Activated CD4-positive, alpha-beta T cell treated with anti-CD3 and anti-CD28 coated beads, Interleukin-2, Interleukin-6, amounts not matched to agents 100 ng/mL and 50 ng/mL, durations not matched to agents 16 hours and 8 hours (primary cell): ENCODE measurements at places on chromosomes 16 and 17.
A peak's percentile ranks its signal among the peaks of the same experiment; 100 is the strongest.

DNA sequence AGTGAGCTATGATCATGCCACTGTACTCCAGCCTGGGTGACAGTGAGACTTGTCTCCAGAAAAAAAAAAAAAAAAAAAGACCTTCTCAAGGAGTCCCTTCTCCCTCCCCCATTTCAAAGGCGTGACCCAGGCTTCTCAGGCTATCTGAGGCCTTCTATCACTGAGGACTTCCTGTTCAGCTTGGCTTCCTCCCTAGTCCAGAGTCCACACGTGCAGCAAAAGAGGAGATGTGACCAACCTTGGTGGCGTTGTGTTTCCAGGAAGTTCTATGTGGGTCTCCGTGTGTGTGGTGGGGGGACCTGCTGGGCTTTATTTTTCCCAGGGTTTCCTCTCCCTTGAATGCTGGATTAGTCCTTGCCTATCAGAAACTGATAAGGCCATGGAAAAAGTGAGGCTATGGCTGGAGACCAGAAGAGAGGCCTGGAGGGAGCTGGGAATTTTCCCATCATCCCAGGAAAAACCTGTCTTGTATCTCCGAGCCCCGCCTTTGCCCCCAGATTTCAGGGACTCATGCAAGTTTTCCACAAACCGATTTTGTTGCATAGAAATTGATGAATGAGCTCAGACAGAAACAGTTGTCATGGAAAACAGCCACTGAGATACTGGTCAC, 148.1 kb downstream of the SALL1 start:
- no peak for DNase-seq

DNA sequence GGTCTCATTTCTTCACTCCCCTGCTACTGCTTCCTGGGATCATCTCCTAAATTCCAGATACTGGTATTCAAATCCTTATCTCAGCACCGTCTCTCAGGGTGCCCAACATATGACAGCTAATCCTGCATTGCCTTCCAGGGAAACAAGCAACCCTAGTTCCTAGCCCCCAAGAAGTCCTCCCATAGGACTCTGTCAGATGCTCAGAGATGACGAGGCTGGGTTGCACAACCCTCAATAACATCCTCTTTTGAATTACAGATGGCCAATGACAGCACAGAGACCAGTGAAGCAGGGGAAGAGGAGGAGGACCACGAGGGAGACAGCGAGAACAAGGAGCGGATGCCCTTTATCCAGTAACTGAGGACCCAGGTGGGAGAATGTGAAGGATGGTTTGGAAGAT, 45.0 kb upstream of the CLEC3A start:
- DNase-seq: no peak

GRCh38 chr17:40168262-40168832, 8.9 kb upstream of the RAPGEFL1 start:
- peak; percentile 53 for DNase-seq

- DNase-seq: no peak
These were observed 101.8 kb upstream of the NLRP1 start for GRCh38 chr17:5686074-5686635.

DNA sequence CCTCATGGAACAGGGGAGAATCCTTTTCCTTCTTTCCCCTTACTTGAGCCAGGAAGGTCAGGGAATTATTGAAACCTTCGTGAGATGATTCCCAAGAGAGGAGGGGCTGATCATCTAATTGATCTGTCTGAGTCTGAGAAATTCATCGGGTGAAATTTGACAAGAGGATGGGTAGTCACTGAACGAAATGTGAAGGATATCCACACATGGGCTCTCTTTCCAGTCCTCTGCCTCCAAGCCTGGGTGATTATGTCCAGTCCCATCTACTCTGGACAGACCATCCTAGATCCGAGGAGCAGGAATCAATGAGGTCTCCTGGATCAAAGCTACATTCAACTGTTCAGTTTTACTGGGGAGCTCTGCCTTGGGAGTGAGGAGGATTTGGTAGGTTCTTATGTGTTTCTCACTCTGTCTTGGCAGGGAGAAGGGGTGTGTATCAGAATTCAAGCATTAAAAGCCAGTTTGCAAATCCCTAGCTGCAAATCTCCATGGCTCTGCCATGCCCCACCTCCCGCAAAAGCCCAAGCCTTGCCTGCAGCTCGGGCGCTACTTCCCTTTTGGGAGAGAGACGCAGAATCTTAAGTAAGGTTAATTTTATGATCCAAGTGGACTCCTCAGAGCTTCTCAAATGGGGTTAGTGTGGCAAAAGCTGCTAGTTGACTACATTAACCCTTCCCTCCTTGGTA, 47.1 kb upstream of the TEKT3 start:
- DNase-seq: no peak

GRCh38 chr16:22070361-22071330, 21.7 kb upstream of the VWA3A start:
- DNase-seq: no peak

GRCh38 chr17:15319452-15320010, 21.9 kb downstream of the TEKT3 start:
- no peak for DNase-seq

DNA sequence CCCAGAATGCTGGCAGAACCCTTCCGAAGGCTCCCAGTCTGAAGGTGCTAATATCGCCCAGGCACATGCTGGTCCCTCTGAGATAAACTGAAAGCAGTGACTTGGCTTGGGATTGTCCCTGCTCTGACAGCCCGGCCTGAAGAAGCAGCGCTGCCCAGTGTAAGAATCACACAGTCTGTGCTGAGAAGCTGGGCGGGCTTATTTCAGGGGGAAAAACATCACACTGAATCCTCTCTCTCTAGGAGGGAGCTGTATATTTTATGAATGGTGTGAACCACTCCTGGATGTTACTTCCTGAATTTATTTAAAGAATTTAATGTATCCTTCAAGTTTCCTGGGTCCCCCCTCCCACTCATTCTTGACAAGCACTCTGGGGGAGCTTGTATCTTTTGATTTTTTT, 36.3 kb downstream of the GAS7 start:
- DNase-seq: no peak

DNA sequence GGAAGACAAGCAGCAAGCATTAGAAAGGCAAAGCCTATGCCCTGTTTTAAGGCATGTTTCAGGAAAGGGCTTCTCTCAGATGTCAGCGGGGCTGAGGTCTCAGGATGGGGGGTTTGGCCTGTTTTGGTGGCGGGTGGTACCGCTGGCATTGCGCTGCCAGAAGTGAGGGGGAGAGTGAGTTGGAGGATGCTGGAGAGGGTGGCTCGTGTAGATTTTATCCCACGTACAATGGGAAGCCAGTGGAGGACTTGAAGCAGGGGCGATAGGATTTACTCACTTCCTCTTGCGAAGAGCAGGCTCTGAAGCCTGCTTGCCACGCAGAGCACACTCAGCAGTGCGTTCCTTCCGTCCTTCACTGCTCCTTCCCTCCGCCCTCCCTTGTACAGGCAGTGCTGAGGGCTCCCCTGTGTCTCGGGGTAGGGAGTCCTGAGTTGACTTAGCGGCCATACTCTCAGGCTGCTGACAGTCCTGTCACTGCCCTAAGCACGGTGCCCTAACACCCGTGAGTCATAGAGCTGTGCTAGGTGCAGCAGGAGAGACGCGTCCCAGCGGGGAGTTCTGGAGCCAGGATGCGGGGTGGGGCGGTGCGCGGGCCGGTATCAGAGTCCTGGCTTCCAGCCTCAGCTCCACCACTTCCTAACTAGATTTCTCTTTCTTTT, 113.1 kb downstream of the SNX29 start:
- DNase-seq: peak; percentile 46

DNA sequence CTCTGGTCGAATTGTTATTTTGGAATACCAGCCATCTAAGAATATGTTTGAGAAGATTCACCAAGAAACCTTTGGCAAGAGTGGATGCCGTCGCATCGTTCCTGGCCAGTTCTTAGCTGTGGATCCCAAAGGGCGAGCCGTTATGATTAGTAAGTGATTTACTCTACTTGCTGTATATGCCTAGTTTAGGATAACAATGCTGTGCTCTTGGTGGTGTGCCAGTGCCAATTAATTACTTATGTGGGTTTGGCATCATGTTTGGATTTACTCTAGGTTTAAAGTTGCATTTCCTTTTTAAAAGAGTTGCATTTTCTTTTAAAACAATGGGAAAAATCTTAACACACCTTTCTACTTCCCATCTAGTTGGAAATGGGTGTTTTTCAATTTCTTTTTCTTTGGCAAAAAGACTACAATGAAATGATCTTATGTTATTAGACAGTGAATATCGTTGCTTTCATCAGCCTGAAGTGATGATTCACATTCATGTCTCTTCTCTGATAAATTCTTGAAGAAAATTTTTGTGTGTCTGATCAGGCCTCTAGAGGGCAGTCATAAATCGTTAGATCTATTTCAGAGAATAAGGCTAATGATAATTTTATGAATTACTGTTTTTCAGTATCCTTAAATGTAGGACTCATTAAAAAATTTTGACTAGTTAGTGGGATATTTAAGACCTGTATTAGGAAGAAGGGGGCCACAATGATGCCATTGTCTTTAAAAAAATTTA, 5.6 kb downstream of the SF3B3 start:
- DNase-seq: peak; percentile 42

GRCh38 chr16:85682516-85682915, 6.2 kb downstream of the GINS2 start:
- no peak for DNase-seq

DNA sequence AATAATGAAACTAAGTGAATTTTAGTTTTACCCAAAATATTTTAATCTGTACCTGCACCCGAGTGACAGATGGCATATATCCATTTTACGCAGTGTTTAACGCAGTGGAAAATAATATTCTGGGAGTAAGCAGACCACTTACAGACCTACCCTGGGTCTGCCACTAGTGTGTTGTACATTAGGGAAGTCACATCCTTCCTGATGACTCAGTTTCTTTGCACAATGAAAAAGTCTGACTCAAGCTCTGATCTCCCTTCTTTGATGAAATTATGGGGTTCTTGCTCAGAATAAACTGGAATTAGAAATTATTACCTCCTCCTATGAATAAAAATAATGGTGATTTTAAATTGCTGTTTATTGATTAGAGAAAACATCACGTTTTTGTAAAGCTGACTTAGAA, 123.2 kb upstream of the AXIN2 start:
- DNase-seq: no peak

- no peak for DNase-seq
These were observed at the start of gene KRTAP3-3 for GRCh38 chr17:40993839-40994238. Gene KRTAP3-3 (minus strand): TSS chr17:40994164. CDS start chr17:40994097, 67 bp downstream.

GRCh38 chr16:47139561-47140185, 4.1 kb downstream of the NETO2 start:
- DNase-seq: no peak

DNA sequence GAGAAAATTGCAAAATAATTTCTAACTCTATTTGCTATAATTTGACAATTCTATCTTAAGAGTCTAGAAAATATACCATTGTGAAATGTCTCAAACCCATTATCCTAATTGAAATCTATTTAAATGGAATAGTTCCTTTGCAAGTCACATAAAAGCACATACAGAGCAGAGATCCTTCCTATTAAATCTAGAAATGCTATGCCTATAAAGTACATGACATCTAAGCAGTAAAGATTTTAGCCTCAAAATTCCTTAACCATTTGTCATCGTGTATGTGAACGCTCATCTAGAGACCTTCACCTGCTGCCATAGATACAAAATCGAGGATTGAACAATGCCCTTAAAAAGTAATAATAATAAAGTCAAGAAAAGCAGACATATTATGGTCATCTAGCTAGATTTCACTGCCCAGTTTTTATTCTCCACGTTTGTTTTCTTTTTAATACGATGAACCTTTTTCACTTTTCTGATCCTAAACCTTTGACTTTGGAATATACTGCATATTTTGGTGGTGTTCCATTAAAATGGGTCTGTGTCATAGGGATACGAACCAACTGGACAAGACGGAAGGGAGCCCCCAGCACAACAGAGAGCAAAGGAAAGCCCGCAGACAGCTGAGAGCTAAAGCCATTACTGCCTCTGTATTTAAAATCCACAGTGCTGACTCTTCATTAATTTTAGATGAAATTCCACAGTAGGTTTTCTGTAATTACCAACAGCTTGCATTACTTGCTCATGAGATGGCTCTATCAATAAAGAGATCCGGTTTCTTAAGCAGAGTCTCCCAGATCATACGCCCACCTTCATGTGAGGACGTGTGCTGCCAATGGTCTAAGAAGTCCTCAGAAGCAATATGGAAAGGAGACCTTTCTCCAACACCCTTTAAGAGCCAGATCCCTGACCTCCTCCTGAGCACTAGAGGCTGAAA, 17.6 kb downstream of the TEX2 start:
- no peak for DNase-seq

DNA sequence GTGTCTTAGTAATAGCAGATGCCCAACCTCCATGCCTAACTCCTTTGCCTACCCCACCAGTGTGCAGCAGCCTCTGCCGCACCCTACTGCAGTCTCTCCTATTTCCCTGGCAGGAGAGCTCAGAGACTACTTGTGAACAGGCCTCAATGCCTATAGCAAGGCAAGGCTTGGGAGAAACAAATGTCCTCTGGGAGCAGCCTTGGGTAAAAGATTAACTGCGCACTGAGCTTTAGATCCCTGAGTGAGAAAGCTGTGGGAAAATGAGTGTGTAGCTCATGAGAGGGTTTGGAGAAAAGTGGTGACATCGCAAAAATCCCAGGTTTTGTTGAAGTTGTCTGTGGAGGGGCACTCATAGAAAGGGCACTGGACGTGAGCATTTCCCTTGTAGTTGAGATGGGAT, 335.8 kb downstream of the WWOX start:
- DNase-seq: no peak

GRCh38 chr16:642189-643049, 791 bp downstream of the MCRIP2 start:
- DNase-seq: peak; percentile 54

- DNase-seq: peak; percentile 57
These were observed 2.3 kb upstream of the SOX9 start for GRCh38 chr17:72118335-72119076.

- no peak for DNase-seq
These were observed 8.7 kb upstream of the IL4R start for GRCh38 chr16:27304881-27305745.

GRCh38 chr17:17146786-17147406, 59.2 kb downstream of the PLD6 start:
- DNase-seq: peak; percentile 45

- peak; percentile 57 for DNase-seq
These were observed 53.2 kb upstream of the ZNF750 start for GRCh38 chr17:82892899-82893565.

DNA sequence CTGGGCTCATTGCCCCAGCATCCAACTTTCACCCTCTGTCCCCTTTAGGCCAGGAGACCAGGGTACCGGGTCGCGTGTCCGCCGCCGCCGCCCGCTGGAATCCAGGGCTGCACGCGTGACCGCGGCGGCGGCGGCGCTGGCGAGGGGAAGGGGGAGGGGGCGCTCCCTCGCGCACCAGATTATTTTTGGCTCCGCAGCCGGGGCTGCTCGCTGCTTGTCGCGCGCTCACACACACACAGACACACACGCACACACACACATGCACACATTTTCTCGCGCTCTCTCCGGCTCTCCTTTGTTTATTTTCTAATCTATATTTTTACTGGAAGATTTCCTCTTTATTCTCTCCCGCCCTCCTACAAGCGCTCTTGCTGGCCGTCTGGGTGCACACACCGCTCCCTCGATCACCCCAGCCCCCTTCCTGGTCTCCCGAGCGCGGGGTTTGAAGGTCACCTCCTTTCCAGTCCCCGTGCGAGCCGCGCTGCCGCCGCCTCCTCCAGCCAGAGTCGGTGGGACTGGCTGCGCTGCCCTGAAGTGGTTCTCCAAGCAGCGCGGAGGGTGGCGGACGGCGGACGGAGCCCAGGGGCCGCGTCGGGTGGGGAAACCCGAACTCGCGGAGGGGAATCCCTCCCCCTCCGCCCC, 921.4 kb upstream of the EEF2KMT start:
- no peak for DNase-seq

GRCh38 chr16:24847358-24847664, 1.5 kb downstream of the SLC5A11 start:
- DNase-seq: no peak
